Esophagus mucosa (tissue), 1 donor: ENCODE measurements at places on chromosomes 5 and 9. TPM values are rescaled to one million over a fixed set of nuclear protein-coding genes. Genes with fewer than 3 reads are reported as not detected.

- ATAC-seq, result peak; percentile 64
Observed at GRCh38 chr9:68793605-68794343, 88.7 kb downstream of the PIP5K1B start.

DNA sequence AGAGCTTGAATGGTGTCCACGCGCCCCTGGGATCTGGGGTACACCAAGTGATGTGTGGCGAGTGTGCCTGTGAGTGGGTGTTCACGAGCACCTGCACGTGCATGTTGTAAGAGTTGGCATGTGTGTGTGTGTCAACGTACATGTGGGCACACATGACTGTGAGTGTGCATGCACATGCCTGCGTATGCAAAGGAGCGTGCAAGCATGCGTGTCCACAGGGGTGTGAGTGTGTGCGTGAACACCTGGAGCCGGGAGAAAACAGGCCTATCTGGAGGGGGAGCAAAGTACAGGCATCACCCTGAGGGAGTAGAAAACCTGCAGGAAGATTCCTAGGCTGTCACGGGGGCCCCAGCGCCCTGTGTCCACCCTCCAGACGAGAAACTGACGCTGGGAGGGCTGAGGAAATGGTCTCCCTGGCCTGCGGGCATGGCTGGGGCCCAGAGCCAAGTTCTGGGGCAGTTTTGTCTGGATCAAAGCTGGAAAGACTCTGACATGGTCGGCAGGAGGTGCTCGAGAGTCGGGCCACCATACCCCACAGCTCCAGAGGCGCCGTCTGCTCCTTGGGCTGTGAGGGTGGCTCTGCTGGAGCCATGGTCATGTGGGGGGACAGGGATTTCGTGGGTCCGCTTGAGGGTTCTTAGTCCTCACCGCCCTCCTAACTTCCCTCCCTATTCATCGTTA lies 31.8 kb downstream of the PTGES start:
- peak; percentile 6 for ATAC-seq

DNA sequence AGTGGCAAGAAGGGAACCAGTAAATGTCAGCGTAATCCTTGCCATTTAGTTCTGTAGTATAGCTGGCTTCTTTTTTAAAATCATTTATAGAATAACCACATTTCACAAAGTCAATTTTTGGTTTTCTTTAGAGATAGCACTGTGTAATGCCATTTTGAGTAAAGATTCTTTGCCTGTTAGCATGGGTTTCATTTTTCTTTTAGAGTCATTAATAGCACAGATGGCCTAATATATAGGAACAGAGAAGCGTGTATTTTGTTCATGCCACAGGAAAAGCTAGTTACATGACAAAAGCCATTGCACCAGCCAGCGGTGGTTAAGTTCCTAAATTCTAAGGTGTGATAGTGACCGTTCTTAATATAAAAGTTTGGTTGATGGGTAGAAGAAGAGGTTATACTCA lies 1363.9 kb downstream of the MAT2B start:
- no peak for ATAC-seq

Gene IL31RA
- total RNA-seq, result 0.68 TPM
